Retinal pigment epithelial cell (primary cell): ENCODE measurements at places on chromosomes 2 and 18.

GRCh38 chr2:12284487-12284886 lies 432.2 kb upstream of the TRIB2 start:
- no peak for DNase-seq

GRCh38 chr2:118102433-118103082 lies 14.3 kb downstream of the INSIG2 start:
- DNase-seq: no peak

DNA sequence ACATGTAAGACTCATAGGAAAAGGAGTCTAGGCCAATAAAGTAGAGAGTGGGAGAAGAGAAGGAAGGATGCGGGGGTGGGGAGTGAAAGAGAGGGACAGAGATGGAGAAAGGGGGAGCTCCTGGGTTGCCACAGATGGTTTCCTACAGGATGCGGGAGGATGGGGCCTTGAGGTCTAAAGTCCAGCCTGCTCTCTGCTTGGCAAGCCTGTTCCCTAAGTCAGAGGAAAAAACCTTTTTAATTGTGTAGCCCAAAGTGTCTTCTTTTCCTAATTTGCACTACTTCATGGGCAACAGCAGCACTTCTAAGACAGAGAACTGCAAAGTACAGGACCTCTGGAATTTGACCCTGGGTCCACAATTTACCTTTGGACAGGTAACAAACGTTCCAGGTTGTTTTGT lies 1.4 kb upstream of the FAM110C start:
- no peak for DNase-seq

DNA sequence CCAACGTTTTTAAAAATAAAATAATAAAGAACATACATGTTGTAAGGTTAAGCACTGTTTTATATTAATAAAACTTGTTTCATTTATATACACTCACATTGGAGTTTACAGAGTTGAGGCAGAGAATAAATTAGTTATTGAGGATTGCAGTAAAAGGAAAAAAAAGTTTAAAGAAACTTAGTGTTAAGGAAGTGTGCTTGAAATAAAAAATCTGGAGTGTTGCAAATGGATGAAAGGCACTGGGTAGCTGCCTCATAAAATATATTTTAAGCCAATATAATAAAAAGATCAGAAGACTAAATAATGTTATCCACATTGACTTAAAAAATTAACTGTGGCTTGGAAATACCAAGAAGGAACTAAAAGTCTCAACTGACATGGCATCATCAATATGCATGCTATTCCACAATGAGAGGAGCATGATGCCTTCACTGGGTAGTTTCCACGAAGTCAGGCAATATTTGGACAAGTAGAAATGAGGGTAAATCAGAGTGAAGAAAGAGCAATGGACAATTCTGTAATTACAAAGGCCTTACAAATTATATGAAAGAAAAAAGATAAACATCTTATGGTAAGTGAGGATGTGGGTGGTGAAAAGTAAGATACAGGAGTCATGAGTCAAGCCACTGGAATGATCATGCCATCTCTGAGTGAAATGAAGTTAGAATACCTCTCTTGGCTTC lies 2.5 kb downstream of the GALNT3 start:
- peak; percentile 12 for DNase-seq

- DNase-seq: no peak
These were observed 157.2 kb upstream of the SLC14A2 start for GRCh38 chr18:45458033-45458432.

GRCh38 chr2:129877795-129878775 lies 101.4 kb upstream of the RAB6C start:
- DNase-seq: peak; percentile 8

- DNase-seq: no peak
These were observed 126.2 kb upstream of the LGALSL start for GRCh38 chr2:64327510-64328414.

DNA sequence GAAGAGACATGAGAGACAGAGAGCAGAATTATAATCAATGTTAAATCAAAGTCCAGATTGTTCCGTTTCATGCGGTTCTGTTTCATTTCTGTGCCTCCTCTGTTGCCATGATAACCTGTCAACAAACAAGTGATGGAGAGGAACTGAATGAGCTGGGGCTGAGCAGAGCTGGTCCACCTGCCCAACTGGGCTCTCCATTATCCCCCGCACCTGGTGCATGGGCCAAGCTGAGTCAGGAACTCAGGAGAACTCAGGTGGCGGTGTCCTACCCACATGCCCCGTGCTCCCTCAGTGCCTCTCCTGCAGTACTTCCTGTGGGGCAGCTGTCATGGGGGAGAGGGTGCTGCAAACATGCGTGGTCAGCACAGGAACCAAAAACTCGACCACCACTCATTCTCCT lies 178.8 kb downstream of the TTC32 start:
- DNase-seq: no peak

DNA sequence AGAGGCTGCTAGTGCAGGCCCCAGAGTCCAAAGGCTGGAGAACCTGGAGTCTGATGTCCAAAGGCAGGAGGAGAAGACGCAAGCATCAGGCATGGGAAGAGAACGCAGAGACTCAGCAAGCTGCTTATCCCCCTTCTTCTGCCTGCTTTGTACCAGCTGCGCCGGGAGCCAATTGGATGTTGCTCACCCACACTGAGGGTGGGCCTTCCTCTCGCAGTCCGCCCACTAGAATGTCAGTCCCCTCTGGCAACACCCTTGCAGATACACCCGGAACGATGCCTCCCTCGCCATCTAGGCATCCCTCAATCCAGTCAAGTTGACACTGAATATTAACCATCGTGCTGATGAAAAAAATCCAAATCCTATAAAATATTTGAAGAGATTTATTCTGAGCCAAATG lies 141.6 kb downstream of the TWIST2 start:
- no peak for DNase-seq

- no peak for DNase-seq
These were observed 51.8 kb upstream of the GPR17 start for GRCh38 chr2:127594116-127594591.

DNA sequence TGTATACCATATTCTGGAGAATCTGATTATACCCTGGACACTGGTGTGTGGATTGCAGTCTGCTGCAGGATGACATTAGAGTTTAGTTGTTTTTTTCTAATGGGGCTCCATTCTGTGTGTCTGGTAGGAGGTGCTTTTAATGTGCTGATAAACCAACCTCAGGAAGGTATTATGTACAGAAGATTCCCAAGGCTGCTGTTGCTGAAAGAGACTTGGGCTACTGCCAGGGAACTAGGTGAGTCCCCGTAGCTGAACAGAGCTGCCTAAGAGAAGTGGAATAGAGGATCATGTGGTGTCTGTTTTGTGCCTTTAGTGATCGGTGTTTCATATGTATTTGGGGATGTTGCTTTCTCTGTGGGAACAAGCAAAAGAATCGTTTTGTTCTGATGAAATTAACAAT lies 16.5 kb downstream of the SPATA3 start:
- no peak for DNase-seq

GRCh38 chr18:63192126-63192884 lies 127.3 kb downstream of the BCL2 start:
- DNase-seq: no peak

DNA sequence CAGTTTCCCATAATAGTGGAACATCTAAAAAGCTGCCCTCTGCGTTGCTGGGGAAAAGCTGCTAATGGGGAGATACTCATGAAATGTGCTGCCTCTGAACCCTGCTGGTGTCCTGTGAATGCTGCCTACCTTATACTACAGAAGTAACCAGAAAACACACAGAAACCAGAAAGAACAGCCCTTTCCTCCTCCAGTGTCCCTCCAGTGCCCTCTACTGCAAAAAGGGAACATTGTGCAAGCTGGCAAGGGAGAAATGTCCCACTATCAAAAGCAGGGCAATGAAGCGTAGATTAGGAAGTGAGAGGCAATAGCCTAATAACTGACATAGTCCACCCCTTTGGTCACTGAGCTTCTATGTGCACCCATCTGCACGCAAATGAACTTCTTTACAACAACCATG lies 162.7 kb upstream of the ETAA1 start:
- DNase-seq: no peak

DNA sequence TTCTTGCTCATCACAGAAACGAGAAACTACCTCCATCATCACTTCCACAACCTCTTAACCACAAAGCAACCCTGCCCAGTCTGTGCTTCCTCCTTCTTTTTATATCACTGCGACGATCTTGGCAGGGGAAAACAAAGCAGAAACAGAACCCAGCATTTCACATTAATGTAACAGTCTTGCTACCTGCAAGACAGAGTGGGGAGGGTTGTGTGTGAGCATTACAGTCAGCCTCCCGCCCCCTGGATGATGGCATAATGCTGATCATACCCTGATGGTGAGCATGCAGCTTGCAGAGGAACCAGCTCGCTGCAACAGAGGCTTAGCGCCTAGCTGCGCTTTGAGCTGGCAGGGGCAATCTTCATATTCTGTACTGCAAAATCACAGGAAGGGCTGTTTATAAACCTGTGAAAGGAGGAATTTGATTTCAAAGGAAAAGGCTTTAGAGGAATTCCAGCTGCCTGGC lies 376.1 kb downstream of the IRS1 start:
- no peak for DNase-seq

GRCh38 chr2:53379547-53379946 lies 388.1 kb upstream of the CHAC2 start:
- no peak for DNase-seq

- DNase-seq: no peak
These were observed 6.7 kb upstream of the UGT1A5 start for GRCh38 chr2:233705911-233706506.

GRCh38 chr2:152635635-152636298 lies 81.5 kb downstream of the PRPF40A start:
- no peak for DNase-seq

DNA sequence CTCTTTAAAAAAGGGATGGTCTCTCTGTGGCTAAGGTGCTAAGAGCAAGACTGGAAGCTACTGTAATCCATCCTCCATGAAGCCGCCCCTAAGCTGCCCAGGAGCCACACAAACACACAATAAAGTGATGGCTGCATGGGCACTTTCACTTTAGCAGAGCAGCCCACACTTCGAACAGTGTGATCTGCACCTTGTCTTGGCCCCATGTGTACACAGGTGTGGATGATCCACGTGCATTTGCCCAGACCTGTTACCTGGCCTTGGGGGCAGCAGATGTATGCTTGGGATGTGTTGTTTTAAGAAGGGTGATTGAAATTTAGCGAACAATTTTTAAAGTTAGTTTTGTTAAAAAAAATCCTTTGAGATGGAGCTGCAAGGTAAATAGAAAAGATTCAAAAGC lies 39.9 kb downstream of the TMEM178A start:
- no peak for DNase-seq

- DNase-seq: no peak
These were observed 96.4 kb upstream of the ST6GAL2 start for GRCh38 chr2:106982350-106982749.

- DNase-seq: no peak
These were observed 909 bp upstream of the NRXN1 start for GRCh38 chr2:51032751-51033330.

GRCh38 chr18:7566567-7567473 lies at the start of gene PTPRM:
Gene PTPRM, plus strand, starts transcription at chr18:7567316. Its CDS starts 503 bp downstream, at chr18:7567819.
- DNase-seq: no peak

DNA sequence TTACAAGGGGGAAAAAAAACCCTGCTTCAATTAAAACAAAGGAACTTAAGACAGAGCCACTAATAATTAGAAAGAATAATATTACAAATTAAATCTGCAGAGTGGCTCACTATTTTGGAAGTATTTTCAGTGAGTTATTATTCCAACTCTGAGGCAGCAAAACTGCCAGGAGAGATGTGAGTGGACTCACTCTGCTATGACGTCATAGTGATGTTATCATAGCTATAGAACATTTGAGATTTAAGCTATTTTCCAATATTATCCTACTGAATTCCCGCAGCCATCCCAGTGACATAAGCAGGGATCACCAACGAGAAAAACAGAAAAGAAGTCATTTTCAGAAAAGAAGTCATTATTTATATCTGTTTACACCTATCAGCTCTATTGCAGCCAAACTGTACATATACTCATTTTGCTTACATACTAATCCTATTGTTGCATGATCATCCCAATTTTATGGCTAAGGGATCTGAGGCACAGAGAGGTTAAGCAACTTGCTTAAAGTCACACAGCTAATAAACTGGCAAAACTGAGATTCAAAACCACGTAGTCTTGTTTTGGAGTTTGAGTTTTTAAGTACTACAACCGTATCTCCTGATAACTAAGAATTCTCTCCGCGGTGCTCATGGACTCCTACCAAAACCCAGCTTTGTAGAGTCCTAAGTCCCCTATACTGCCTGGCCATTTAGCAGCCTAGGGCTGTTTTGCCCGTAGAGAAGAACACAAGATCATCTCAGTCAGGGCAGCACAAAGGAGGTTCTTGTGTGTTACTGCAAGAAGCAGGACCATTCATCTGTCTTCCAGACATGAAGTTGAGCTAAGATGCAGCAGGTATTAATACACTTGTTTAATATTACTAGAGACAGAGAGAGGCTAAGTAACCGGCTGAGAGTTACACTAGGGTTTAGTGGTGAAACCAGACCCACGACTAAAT lies 299.8 kb downstream of the TCF4 start:
- DNase-seq: no peak

GRCh38 chr2:149720615-149721014 lies 133.0 kb upstream of the MMADHC start:
- DNase-seq: no peak

DNA sequence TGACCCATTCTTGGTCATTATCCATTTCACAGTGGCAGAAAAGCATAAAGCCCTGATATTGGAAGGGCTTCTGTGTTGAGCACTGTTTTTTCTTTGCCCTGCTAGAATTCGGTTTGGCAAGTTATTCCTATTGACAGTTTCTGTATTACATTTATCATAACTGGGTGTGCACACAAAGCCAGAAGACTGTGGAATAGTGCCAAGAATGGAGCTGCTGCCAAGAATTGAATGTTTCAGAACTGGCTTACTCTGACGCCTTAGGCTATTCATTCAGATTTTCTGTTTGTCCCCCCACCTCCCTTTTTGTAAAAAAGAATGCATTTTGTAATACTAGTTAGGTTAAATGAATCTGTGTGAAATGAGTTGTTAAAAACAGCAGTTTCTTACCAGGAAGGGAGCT lies 12.7 kb downstream of the KDM3A start:
- no peak for DNase-seq

GRCh38 chr2:100588071-100588786 lies 25.4 kb downstream of the PDCL3 start:
- peak; percentile 23 for DNase-seq

GRCh38 chr2:169365029-169365480 lies 2.7 kb upstream of the LRP2 start:
- no peak for DNase-seq

DNA sequence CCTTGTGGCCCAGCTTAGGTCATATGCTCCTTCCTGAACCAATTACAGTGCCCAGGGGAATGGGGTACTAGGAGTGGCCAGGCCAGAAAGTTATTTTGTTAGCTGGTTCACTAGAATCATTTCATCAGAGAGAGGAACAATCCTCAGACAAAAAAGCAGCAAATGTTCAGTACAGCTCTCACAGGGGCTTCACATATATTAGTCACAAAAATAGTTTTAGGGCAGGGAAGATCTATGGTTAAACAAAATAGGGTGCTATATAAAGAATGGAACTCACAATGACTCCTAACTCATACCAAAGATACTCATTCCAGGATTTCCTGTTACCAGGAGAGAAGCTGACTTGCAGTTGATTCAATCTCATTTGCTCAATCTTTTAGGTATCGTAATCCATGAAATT lies 71.0 kb downstream of the CWC22 start:
- no peak for DNase-seq

GRCh38 chr2:239303711-239304532 lies 96.9 kb downstream of the HDAC4 start:
- DNase-seq: no peak

GRCh38 chr2:147636238-147636882 lies 208.5 kb upstream of the ACVR2A start:
- DNase-seq: peak; percentile 50

GRCh38 chr2:15460112-15460620 lies 101.0 kb downstream of the NBAS start:
- no peak for DNase-seq
